ENCODE measurements at places on chromosomes 12 and 14. TPM values are rescaled to one million over a fixed set of nuclear protein-coding genes. Genes with fewer than 3 reads are reported as not detected.

DNA sequence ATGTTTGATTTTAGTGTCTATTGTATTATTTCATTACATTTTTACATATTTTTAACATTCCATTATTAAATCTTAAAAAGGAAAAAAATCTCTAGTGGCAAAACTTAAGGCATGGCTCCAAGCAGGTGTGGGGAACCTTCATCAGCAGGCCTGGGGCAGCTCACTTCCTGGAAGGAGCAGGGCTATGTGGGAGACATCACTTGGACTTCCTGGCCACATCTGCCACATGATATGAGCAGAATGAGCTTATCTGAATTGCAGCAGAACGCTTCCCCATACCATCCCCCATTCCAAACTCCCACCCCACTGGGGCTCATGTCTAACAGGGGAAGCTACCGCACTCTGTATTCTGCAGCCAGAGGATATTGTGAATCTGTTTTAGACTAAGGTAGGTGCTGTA is 35.0 kb upstream of the KCNA1 start:
- no peak for DNase-seq

DNA sequence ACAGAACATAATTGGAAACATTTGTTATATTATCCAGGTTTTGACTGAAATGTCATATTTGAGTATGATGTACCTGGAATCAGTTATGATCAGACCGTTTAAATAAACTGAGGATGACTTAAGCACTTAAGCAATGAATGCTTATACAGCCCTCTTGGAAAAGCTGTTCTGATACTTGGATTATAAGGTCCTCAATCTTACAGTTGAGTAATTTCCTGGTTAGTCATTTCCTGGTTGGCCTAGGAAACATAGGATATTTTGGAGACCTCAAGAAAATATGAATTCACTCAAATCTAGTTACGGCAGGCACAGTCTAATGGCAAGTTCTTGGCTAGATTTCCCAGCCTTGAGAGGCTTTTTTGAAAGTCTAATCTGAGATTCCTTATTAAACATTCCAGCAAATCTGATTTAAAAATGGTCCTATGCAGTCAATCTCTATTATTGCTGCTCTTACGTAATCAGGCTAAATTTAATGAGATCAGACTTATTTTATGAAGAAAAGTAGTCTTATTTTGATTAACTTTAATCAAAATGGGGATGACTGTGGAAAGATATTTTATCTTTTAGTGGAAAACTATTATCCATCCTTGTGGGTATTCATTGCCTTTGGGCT is 447.2 kb downstream of the SNAPC1 start:
- DNase-seq = no peak

DNA sequence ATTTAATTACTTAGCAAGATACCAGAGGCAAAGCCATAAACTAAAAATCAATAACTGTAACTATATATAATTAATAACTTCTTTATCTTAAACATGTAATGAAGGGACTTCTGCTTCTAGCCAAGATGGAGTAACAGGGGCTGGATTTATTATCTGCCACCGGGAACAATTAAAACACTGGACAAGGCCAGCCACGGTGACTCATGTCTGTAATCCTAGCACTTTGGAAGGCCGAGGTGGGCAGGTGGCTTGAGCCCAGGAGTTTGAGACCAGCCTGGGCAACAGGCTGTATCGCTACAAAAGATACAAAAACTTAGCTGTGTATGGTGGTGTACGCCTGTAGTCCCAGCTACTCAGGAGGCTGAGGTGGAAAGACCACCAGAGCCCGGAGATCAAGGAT is 113.6 kb downstream of the TAOK3 start:
- no peak for DNase-seq

DNA sequence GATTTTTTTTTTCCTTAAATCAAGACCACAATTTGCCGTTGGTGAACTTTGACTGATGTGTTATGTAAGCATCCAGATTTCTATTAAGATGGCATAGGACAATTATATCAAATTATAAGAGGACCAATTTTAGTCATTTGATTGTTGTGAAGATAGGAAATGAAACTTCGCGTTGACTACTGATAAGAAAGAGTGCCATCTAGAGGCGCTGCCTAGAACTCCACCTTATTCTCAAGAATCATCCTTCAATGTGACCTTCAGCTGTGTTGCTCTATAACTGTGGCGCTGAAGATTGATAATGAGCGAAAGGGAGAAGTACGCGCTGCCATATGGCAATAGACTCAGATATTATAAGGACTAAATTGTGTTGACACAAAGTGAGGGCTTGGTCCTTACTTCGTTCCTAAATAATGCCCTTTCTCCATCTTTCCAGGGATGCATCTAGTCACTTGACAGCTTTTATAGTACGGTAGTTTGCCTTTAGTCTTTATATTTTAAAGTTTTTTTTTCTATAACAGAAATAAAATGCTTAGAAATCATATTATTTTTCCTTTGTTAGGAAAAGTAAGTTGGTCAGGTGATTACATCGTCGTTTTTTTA is 350.8 kb upstream of the STXBP6 start:
- peak; percentile 59 for DNase-seq

DNA sequence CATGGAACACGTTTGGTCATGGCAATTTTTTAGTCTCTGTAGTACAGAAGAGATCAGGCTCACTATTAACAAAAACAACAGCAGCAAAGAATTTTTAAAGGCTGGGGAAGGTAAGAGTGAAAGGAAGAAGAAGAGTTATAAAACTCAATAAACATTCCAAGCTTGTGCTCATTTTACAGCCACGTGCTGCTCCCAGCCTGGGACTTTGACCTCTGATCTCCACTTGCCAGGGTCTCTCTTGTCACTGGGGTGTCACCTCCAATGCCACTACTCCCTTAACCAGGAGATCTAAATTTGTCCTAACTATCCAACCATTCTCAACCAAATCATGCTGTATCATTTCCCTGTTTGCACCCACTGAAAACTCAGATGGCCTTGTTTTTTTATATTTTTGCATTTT is 605.1 kb downstream of the VRK1 start:
- no peak for DNase-seq

DNA sequence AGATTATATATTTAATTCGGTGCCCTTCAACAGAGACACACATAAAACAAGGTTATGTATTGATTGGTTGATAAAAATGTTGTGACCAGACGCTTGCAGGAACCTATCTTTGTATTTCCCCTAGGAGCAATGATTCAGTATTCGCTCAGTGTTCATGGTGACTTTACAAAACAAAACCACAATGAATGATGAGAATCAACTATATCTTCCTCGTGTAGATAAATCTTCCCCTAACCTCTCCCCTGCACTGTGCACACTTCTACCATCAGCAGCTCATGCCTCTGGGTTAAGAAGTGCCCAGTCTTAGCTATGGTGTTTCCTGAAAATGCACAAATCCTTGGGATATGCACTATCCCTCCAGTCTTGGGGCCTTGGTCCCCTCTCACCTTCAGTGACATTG is 16.3 kb downstream of the RIN3 start:
- DNase-seq = no peak

GRCh38 chr12:7241404-7242005 is 52.0 kb downstream of the PEX5 start:
- no peak for DNase-seq

DNA sequence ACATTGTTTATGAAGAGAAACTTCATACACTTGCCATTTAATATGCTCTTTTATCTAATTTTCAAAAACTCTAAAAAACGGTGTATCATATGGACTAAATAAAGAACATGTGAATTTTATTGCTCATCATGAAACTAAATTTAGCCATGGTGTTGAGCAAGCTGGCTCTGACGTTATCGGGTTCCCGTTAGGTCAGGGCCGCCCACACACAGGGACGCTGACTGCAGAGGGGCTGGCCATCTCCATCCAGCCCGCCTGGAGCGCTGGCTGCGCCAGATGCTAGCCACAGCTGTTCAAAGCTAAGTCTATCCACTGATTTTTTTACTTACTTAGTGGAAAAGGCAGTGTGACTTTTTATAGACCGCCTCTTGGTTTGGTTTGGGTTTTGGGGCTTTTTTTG is 36.5 kb upstream of the DYNC1H1 start:
- DNase-seq = peak; percentile 53

GRCh38 chr14:63006531-63006930 is 38.7 kb downstream of the KCNH5 start:
- no peak for DNase-seq

DNA sequence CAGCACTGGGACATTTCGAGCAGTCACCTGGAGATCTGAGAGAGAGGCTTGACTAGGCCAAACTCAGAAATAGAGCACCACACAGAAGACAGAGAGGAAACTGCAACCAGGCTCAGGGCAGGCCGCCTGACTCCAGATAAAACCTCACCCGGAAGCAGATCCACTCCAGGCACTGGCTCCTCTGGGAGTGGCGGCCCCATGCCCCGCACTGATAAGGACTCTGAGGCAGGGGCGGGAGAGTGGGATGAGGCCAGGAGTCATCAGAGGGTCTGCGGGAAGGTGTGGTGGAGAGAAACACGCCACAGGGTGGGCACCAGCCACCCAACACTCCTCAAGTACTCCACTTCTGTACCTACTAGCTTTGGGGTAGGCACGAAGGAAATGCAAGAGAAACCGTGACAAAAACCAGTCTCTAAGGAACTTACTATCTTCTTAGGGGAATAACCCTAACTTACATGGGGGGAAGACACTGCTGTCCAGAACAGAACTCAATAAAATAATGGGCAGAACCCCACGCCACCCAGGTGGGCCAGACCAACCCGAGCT is 71.3 kb downstream of the CHGA start:
- DNase-seq = no peak

- DNase-seq = no peak
These were observed 99.4 kb upstream of the PARP11 start for GRCh38 chr12:3972576-3972975.

- DNase-seq = no peak
These were observed 243.1 kb upstream of the PWP1 start for GRCh38 chr12:107442326-107442987.

DNA sequence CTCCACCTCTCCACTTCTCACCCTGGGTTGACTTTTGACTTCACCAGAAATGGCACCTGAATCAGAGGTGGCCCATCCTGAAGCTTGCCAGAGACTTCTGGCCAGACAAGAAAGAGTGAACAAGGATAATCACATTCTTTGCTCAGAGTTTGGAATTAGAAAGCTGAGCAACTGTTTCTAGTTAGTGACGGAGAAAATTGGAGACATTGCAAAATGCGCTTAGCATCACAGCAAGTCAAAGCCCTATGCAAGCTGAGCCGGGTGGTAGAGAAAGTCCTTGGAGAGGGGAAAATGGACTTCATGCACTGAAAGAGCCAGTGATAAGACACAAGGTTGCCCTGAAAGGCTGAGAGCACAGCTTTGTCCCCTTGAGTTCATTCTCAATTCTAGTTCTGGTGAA is 161.8 kb downstream of the PAH start:
- no peak for DNase-seq

GRCh38 chr14:71175491-71175890 is 268.2 kb downstream of the PCNX1 start:
- DNase-seq = no peak

DNA sequence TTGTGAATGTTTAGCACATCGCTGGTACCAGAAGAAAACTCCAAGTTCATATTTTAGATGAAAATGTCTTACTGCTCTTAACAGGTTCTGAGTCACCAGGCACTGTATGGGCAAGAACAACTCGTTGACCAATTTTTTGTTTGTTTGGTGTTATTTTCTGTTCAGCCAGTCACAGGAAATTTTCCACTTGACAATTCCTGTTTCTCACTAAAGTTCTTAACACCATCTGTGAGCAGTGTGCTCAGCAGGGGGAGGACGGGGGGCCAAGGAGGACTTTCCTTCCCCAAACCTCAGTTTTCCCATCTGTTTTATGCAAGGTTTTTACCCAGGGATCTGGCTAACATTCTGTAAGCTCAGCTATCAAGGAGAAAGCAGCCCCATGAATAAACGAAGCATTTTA is 3.0 kb downstream of the NUAK1 start:
- peak; percentile 88 for DNase-seq

GRCh38 chr12:15756822-15757221 is 32.4 kb downstream of the EPS8 start:
- DNase-seq = no peak

HCAR1 gene
- total RNA-seq = under 0.01 TPM

FAM186B gene
- 0.22 TPM for total RNA-seq

POP5 gene
- total RNA-seq = 23.6 TPM

TAS2R7 gene
- total RNA-seq = not detected

TMEM179 gene
- not detected for total RNA-seq

SRRM4 gene
- total RNA-seq = not detected

USP44 gene
- total RNA-seq = 0.87 TPM

Measured in lung microvascular endothelial cell (primary cell).